CD4-positive, CD25-positive, alpha-beta regulatory T cell (primary cell): ENCODE measurements at places on chromosomes 6 and 20. TPM values are rescaled to one million over a fixed set of nuclear protein-coding genes. Genes with fewer than 3 reads are reported as not detected.

DNA sequence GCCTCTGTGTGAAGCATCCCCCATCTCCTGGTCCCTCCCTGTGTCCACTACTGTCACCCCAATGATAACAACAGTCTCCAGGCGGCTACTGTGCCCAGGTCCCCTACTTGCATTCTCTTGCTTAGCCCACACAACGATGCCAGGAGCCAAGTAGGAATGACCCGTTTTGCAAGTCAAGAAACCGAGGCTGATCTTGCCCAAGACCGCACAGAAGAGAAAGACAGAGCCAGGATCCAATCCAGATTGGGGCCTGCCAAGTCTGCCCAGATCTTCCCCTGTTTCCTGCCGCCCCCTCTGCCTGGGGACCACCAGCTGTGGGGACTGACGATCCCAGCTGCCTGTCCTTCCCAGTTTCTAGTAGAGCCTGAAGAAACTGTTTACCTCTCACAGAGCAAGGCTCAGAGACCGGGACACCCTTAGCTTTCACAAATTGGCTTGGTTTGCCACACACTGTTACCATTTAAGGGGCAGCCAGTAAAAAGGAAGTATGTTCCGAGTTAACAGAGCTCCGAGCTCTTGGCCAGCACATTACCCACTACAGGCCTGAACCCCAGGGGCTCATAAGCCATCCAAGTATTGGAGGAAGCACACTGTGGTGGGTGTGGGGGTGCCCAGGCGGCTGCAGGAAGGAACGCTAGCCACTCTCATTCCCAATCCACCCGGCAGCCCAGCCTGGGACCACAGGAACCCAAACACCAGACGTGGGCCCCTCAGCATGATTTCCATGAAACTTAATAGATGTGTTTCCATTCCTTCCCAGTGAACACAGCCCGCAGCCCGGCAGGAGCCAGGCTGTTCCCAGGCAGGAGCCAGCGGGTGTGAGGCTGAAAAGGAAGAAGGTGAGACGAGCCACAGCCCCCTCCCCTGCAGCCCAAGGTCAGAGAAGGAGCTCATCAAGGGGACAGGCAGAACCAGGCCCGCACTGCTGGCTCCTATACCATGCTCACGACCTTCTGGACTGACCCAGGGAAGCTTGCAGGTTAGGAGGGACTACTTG is 7.9 kb downstream of the KIAA1755 start:
- H3K4me3 ChIP-seq = no peak overlapping the region
- H3K36me3 ChIP-seq = no peaks in the 10 kb centered on the region
- H3K27me3 ChIP-seq = no peaks in the 10 kb centered on the region
- no peak for DNase-seq
- no peak overlapping the region for H3K27ac ChIP-seq

DNA sequence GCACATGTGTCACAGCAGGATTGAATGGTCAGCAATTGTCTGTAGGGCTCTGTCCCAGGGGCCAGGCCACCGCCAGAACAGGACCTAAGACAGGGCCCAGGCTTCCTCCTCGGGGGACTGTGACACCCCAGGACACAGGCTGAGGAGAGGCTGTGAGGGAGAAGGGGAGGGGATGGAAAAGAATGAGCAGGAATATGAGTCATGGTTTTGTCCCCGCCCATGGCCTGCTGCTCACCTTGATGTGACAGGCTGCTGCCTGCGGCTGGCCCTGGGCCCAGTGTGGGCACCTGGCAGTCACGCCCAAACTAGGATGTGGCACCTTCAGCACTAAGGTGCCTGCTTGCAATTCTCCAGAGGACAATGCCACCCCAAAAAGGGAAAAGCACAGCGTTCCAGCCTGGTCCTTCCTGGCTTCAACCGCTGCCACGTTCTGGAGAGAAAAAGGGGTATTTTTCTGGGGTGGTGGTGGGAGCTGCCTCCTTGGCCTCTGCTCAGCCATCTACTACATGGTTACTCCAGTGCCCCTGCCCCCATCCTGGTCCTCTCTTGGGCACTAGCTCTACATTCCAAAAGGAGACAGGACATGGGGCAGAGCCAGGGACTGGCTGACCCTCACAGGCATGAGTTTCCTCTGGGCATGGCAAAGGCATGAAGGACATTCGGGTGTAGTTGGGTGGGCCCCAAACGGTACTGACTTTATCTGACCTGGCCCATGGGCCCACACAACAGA is 93.4 kb downstream of the SLC22A23 start:
- H3K36me3 ChIP-seq = no peaks in the 10 kb centered on the region
- DNase-seq = no peak
- H3K27me3 ChIP-seq = no peaks in the 10 kb centered on the region
- no peaks in the 10 kb centered on the region for H3K4me1 ChIP-seq

DNA sequence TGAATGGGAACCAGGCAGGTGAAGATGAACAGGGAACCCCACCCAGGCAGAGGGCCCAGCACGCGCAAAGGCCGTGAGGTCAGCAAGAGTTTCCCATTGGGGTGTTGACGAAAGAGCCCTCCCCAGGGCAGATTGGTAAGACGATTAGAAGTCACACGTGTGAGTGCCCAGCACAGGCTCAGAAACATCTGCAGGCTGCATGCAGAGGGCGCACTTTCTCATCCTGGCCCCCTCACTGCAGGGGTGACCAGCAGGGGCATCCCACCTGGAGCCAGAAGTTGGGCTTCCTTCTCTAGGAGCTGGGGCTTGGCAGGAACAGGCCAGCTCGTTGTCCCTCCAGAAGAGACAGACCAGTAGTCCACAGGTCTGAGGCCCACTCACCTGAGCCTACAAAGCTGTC is 38.4 kb downstream of the VSTM2L start:
- no peak for DNase-seq
- H3K4me1 ChIP-seq = no peaks in the 10 kb centered on the region
- no peak overlapping the region for H3K27ac ChIP-seq
- H3K4me3 ChIP-seq = no peak overlapping the region
- H3K27me3 ChIP-seq = no peaks in the 10 kb centered on the region

- H3K4me3 ChIP-seq = no peak overlapping the region
- no peak for DNase-seq
- no peaks in the 10 kb centered on the region for H3K4me1 ChIP-seq
- H3K36me3 ChIP-seq = no peaks in the 10 kb centered on the region
- no peaks in the 10 kb centered on the region for H3K27me3 ChIP-seq
Measured at GRCh38 chr20:51187261-51187660, 164.4 kb upstream of the KCNG1 start.

GRCh38 chr6:169536446-169537170 is 165.2 kb downstream of the WDR27 start:
- H3K4me1 ChIP-seq = no peaks in the 10 kb centered on the region
- no peaks in the 10 kb centered on the region for H3K36me3 ChIP-seq
- no peak for DNase-seq

DNA sequence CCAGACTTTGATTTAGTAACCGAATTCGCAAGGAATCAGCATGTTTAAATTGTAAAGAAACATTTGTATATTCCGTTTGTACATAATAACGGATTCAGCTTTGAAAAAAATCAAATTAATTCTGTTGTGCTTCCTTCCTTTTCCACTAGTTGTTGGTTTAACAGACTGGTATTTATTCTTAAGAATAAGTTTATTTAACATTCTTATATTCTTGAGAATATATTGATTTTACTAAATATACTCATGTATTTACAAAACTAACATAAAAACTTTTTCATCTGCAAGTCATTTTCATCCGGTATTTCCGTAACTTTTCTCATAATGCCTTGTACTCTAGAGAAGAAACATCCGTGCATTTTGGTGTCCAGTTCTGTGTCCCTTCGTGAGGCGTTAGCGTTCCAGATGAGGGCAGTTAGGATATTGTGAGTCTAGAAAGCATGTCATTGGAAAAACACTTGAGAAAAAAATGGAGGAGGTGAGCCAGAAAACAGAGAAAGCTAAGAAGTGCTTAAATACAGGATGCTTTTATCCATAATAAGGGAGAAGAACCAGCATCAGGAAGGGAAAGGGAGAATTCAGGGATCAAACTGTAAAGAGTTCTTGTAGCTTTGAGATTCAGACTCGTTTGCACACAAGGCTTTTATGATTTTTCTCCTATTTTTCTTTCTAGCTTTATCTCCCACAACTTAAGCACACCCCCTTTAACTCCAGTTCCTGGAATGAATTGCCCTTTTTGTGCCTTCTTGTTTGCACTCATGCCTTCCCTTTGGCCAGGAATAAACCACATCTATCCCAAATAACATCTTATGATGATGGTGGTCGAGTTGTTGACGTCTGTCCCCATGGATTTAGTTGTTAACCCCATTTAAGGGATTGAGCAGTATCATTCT is 1.8 kb downstream of the WRNIP1 start:
- peaks cover 23% of the 10 kb centered on the region for H3K36me3 ChIP-seq
- H3K4me3 ChIP-seq = peak overlapping the region; percentile 83
- peaks cover 46% of the 10 kb centered on the region for H3K4me1 ChIP-seq

- H3K4me3 ChIP-seq = no peak overlapping the region
- peaks cover 5% of the 10 kb centered on the region for H3K36me3 ChIP-seq
Measured at GRCh38 chr6:90209527-90209926, 87.1 kb downstream of the BACH2 start.

- H3K27ac ChIP-seq = no peak overlapping the region
- no peak overlapping the region for H3K4me3 ChIP-seq
- no peaks in the 10 kb centered on the region for H3K4me1 ChIP-seq
- H3K27me3 ChIP-seq = no peaks in the 10 kb centered on the region
- no peak for DNase-seq
- no peaks in the 10 kb centered on the region for H3K36me3 ChIP-seq
Measured at GRCh38 chr6:11397622-11398450, 139.7 kb upstream of the TMEM170B start.

DNA sequence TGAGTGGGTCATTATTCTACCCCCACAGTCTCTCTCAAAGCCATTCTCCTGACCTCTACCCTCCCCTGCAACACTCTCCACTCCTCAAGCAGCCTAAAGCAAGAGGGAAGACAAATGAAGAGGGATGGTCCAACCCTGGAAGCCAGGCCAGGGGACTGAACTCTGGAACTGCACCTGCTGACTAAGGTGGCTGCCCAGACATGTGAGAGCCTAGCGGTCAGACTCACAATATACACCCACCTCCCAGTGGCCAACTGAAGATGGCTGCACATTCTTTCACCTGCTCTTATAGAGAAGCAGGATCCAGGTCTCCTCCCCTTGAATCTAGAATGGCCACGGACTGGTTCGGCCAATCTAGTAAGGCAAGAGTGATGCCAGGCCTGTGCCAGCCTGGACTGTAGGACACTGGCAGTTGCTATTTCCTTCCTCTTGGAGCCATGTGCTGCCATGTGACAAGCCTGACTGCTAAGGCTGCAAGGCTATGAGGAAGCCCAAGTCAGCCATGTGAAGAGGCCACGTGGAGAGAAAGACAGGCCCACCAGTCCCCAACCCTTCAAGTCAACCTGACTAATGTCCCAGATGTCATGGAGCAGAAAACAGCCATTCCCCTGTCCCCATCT is 31.8 kb downstream of the ACSS1 start:
- DNase-seq = no peak
- peaks cover 35% of the 10 kb centered on the region for H3K36me3 ChIP-seq
- no peak overlapping the region for H3K27ac ChIP-seq
- no peak overlapping the region for H3K4me3 ChIP-seq
- no peaks in the 10 kb centered on the region for H3K27me3 ChIP-seq

GRCh38 chr6:34339432-34339831 is 53.0 kb downstream of the NUDT3 start:
- no peak overlapping the region for H3K27ac ChIP-seq
- no peak for DNase-seq
- H3K27me3 ChIP-seq = no peaks in the 10 kb centered on the region
- no peaks in the 10 kb centered on the region for H3K4me1 ChIP-seq
- H3K36me3 ChIP-seq = peaks cover 23% of the 10 kb centered on the region

DNA sequence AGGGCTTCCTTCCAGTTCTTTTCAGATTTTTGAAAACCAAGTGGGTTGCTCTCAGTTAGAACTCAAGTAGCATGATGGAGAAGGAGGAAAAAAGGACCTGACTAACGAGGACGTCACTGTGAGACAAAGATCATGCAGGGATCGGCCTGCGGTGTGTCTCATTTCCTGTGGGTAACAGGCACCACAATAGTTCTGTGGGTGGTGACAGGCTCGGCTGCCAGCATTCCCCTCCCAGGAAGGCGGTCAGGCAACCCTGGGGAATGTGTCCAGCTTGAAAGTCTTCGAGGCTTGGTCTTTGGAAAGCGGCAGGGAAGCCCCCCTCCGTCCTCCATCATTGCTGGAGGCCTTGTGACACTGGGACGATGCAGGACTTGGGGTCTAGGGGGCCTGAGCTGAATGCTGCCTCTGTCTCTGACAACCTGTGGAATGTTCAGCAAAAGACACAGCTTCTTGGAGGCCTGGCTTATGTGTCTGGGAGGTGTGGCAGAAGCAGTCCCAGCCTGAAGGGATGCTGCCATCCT is 121.0 kb downstream of the BCAS1 start:
- peaks cover 25% of the 10 kb centered on the region for H3K4me1 ChIP-seq
- H3K36me3 ChIP-seq = no peaks in the 10 kb centered on the region
- peak; percentile 80 for DNase-seq
- peak overlapping the region; percentile 79 for H3K27ac ChIP-seq
- H3K27me3 ChIP-seq = peaks cover 1% of the 10 kb centered on the region

DNA sequence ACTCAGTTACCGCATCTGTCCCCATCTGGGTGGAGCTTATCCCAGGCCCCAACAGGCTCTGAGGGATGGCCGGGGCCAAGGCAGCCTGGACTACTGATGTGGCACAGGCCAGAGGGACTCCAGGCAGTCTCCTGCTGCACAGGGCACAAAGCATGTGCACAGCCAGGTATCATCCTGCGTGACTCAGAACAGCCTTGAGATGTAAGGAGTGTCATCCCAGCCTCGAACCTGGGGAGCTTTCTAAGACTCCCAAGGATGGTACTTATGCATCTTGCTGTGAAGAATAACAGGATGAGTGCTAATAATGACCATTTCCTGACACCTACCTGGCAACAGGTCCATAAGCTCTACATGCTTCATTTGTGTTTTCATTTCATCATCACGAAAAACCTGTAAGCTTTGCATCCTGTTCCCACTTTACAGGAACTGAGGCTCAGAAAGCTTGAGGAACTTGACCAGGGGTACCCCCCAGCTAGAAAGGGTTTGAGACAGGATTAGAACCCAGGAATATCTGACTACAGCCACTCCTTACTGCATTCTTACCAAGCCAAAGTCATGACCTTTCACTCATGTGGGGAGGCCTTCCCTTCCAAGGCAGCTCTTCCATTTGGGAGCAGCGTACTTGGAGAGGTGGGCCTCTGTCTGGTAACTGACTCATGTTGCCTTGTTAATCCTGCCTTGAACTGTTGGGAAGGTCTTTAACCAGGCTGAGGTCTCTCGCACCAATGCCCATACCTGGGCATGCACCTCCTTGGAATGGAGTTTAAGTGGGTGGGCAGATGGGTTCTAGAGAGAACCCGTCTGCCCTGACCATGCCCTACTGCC is 1.9 kb downstream of the TRIB3 start:
- peaks cover 5% of the 10 kb centered on the region for H3K4me1 ChIP-seq
- H3K4me3 ChIP-seq = peak overlapping the region; percentile 7
- no peaks in the 10 kb centered on the region for H3K36me3 ChIP-seq
- H3K27ac ChIP-seq = peak overlapping the region; percentile 20
- no peak for DNase-seq

The AGER gene
- 27.8 TPM for total RNA-seq

The CALHM4 gene
- total RNA-seq = not detected

The C2 gene
- 1.3 TPM for total RNA-seq

The FBXL4 gene
- total RNA-seq = 12.3 TPM

The KIF6 gene
- not detected for total RNA-seq

The CGAS gene
- 24.2 TPM for total RNA-seq

The SCGN gene
- not detected for total RNA-seq

The MDFI gene
- total RNA-seq = not detected

The DLGAP4 gene
- total RNA-seq = 43.5 TPM

The GJA10 gene
- not detected for total RNA-seq
